ENCODE measurements at places on chromosomes 1 and 21.

GRCh38 chr1:24596401-24596880, 40.6 kb downstream of the NCMAP start:
- no peak for DNase-seq

DNA sequence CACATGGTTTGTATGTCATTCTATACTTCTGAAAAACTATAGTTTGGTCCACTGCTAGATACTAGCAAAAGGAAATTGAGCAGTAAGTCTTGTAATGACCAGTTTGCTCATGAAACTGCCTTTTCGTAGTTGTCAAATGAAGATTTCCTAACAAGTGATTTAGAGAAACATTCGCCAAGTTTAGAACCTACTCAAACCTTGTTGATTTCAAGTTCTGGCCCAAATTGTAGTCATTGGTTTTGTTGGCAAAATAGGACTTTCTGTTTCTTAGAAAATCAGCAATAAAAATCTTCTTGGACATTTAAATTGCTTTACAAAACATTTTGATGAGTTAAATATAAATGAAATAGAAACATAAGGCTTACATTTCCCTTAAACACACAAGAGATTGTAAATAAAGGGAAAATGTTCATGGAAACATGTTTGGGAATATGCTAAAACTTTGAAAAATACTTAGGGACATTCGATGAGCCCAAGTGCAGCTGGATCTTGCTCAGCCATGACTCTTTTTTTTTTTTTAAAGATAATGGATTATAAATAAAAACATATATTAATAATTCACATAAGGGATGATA, 178.5 kb upstream of the LYPLAL1 start:
- no peak for DNase-seq

DNA sequence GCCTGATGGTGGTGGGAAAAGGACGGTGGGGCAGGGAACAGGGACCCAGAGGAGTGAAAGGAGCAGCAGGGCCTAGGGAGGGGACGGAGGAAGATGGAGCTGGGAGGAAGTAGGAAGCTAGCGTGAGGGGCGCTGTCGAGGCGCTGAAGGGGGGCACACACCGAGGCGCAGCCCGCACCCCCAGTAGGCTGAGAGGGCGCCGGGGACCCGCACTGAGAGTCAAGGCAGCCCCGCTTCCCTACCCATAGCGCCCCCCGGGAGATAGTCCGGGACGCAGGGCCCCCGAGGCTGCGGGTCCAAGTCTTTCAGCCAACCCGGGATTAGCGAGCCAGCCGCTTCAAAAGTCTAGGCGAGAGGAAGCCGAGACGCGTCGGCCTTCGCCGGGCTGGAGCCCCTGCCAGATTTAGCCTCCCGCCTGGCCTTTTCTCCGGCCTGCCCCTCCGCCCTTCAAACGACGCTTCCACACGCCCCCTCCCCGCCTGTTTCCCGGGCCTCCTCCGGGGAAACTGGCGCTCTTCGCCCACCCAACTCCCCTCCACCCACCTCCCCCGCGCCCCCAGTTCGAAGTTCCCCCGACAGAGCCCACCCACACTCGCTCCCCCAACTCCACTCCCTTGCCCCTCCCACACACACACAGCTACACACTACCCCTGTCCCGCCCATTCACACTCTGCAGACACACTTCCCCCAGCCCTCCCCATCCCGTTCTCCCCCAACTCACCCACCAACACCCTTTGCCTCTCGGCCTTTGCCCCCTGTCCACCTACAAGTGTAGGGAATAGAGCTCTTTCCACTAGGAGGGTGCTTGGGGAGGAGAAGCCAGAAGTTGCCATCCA, 7.8 kb upstream of the PROX1 start:
- DNase-seq: no peak

DNA sequence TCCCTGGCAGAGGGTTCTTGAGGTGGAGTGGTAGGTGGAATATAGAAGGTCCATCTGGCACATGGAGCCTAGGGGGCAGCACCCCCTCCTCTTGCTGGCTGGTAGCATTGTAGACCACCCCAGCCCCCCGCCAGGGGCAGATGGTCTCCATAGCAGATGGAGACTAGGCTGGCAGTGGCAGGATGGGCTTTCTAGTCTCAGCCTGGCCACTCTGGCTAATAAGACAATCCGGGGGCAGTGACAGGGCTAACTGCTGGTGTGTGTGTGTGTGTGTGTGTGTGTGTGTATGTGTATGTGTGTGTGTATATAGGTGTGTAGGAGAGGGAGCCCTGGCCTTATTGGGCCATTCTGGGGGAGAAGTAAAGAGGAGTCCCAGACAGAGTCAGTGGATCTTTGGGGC, 16.1 kb downstream of the UTP11 start:
- DNase-seq: no peak

DNA sequence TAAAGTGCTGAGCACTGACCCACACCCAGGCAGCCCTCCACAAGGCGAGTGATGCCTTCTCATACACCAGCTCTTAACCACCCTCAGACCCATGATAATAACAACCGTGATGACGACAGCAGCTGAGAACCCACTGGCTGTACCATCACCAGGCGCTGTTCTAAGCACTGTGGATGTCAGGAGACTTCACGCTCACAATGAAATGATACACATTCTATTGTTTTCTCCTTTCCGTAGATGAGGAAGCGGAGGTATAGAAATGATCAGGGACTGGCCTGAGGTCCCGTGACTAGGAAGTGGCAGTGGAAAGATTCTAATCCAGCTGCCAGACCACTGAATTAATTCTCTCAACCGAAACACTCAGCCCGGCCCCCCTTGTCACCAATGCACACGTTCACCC, 32.6 kb downstream of the SDC3 start:
- no peak for DNase-seq

GRCh38 chr1:1132042-1132950, 16.4 kb upstream of the C1orf159 start:
- DNase-seq: no peak

DNA sequence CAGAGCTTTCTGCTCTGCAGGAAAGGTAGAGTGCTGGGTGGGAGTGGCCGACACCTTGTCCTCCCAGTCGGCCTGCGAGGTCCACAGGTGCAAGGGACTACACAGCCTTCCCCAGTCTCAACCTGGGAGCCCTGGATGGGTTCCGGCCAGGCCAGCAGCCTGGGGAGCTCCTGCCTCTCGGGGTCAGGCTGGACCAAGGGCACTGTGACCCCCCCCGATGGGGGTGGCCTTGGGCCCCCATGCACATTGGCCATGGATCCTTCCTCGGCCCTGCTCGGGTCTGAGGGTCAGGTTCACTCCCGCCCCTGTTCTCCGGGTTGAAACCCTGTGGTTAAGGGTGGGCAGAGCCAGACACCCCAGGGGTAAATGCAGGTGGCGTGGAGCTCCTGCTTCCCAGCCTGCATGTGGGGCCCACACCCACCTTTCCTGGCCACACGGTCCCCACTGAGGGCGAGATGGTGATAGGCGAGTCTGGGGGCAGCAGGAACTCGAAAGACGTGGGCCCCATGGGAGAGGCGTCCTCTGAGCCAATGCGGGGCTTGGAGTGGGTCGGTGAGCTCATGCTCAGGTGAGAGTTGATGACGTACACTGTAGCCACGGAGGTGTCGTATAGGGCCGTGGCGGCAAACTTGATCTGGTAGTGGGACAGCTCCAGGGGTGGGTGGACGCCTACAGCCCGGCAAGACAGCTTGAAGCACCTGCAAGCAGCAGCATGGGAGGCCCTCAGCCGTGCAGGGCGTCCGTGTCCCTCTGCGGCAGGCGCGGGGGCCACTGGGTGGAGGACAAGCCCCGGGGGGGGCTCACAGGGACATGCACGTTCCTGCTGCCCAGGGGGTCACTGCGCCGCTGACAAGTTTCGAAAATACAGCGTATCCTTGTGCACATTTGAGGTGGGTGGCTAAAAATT, 10.8 kb upstream of the TMEM52 start:
- DNase-seq: no peak
